IMR-90 (cell line): ENCODE measurements at places on chromosomes 4 and X. TPM values are rescaled to one million over a fixed set of nuclear protein-coding genes. Genes with fewer than 3 reads are reported as not detected.

The POF1B gene
- total RNA-seq: not detected in 2 replicates

The SPIN2A gene
- total RNA-seq: 0.18 and 0.28 TPM in 2 replicates

The MFSD8 gene
- 31.4 and 36.7 TPM in 2 replicates for total RNA-seq

The SLC4A4 gene
- 16.8 and 23.9 TPM in 2 replicates for total RNA-seq

The MAMLD1 gene
- total RNA-seq: 1.4 TPM in 2 replicates

DNA sequence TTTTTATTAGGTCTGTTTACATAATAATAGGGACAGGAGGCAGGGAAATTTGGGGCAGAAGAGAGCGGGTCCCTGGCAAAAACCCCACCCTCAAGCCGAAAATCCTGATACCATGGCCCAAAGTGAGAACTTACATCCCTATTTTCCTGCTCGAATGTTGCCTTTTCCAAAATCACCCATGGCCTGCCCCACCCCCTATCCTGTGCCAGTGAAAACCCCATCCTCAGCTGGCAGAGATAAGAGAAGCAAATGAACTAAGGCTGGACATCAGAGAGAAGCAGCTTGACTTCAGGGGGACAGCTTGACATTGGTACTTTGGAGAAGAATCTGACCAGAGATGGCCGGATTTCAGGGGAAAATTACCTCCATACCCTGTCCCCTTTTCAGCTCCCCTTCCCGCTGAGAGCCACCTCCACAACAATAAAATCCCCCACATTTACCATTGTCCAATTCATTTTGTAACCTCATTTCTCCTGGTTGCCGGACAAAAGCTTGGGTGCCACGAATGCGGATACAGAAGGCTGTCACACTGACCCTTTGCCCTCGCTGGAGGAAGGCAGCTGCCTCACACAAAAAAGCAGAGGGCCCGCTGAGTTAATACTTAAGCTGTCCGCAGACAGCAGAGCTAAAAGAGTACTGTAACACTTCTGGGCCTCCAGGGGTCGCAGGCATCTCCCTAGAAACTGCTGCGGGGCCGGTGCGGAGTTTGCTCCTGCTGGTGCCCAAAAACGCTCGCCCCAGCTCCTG, 196.2 kb downstream of the SNCA start:
- peak; percentile 49 for DNase-seq

- DNase-seq: peak; percentile 82
Measured at GRCh38 chrX:37380924-37381323, 31.8 kb downstream of the PRRG1 start.

GRCh38 chr4:177405508-177405907, 36.7 kb downstream of the AGA start:
- no peak for DNase-seq

- DNase-seq: no peak
Measured at GRCh38 chr4:86050496-86050895, 309.4 kb downstream of the MAPK10 start.

DNA sequence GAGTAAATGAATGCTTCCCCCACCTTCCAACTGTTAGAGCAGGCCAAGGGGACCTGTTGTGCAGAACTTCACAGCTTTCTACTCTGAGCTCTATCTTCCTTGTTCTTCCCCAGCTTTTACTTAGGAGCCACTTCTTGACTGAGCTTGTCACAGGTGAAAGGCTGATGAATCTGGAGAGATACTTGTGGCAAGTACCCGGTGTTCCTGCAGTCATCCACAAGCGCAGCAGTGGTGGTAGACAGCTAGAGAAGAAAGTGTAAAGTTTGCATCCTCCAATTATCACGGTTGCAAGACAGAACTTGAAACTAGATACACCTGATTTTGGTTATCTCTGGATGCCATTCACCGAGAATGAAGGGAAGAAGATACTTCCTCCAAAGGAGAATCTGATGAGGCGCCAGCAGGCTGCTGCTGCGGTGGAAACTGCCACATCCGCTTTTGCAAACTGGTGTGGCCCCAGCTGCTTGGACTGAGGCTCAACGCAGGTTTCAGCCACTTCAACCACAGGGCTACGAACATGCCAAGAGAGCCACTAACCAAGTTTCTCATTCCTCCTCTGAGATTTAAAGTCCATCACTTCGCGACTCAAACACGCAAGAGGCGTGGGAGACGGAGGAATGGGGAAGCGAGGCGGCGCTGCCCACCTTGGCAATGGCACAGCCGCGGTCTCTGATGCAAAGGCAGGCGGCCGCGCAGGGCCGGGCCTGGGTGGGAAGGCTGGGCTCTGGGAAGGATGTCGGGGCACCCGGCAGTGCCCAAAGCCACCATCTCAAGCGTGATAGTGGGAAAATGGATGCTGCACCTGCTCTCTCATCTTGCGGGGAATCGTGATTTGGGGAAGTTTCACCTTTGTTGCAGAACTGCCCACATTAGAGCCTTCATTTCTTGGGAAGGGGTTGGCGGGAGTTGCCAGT, 1.3 kb upstream of the FHIP1A start:
- no peak for DNase-seq

- no peak for DNase-seq
Measured at GRCh38 chrX:102712216-102712966, at the start of gene GPRASP2. Gene GPRASP2 (plus strand): TSS chrX:102712448. CDS start chrX:102714870, 2,422 bp downstream.

DNA sequence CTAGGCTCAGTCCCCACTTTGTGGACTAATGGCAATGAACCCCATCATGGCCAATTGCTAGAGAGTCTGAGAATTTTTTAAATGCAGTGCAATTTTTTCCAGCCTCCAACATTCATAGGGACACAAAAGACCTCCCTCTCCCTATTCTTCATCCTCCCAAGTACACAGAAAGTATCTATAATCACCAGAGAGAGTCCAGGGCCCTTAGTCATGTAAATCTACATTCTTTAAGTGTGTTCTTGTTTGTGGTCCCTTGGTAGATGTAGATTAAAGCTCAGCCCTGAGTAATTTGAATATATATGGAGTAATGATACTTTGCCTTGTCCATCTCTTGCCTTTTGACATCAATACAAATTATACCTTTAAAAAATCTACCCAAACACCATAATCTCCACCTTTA, 51.3 kb upstream of the ATXN3L start:
- peak; percentile 24 for DNase-seq
